Ascending aorta (tissue), 2 donors: ENCODE measurements at places on chromosomes 6 and 20.

DNA sequence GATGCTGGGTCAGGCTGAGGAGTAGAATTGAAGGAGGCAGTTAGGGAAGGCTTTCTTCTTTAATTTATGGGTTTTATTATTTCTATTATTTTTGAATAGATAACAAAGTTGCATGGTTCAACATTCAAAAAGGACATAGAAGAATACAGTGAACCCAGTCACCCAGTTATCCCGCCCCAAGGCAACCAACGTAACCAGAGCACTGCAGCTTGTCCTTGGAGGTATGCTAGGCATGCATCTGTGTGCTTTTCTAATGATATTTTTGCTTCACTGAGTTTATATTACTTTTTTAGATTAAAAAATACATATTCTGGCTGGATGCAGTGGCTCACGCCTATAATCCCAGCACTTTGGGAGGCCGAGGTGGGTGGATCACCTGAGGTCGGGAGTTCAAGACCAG is 47.4 kb upstream of the DSN1 start:
- no peak for DNase-seq

DNA sequence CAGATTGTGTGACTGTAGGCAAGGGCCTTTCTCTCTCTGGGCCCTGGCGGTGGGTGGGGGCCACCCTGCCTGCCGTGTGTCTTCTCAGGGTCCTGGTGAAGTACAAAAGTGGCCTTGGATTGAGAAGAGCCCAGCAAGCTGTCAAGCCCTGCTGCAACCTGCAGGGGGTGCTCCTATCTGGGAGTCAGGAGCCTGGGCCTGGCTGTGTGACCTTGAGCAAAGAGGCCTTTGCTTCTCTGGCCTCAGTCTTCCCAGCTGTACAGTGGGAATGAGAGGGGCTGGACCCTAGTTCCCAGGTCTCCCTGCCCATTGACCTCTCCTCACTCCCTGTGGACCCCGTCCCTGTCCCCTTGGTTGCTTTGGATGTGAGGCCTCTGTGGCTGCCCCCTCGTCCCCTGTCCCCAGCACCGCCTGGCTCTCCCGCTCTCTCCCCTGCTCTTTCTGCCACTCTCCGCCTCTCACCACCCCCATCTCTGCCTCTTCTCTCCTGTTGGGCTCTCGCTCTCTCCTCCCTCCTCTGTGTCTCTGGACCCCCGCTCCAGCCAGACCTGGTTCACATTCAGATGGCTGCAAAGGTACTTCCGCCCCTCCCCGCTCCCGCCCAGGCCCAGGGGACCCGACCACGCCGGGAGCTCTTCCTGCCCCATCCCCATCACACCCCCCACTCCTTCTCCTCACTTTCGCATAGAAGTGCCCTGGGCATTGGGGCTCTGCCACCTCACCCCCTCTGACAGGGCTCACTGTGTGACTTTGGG is 46.7 kb downstream of the SRC start:
- no peak for DNase-seq

DNA sequence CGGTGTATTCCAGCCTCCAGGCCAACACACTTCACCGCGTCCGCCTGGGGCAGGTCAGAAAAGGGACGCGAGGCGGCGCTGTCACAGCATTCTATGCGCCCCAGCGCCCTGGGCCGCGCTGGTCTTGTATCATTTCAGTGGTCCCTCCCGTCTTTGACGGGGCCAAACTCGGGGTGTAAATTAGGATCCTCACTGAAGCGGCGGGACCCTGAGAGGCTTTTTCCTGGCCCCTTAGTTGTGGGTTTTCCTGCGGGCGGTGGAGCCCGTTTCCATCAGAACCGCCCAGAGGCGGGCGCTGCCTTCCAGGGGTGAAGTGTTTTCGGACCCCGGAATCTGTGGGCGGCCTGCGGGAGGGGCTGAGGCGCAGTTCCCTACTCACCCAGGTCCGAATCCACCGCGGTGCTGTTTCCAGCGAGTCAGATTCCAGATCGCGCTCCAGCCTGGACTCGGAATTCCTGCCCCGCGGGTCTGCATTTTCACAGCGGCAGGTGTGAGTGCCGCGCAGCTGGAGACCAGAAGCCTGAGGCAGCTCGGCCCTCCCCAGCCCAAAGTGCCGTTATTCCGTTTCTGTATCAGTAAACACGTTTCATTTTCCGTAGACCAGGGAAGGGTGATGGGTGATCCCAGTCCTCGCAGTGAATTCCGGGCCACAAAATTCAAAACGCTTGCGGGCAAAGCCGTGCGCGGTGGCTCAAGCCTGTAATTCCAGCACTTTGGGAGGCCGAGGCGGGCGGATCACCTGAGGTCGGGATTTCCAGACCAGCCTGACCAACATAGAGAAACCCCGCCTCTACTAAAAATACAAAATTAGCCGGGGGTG is 3.9 kb upstream of the MICB start:
- DNase-seq, result no peak

DNA sequence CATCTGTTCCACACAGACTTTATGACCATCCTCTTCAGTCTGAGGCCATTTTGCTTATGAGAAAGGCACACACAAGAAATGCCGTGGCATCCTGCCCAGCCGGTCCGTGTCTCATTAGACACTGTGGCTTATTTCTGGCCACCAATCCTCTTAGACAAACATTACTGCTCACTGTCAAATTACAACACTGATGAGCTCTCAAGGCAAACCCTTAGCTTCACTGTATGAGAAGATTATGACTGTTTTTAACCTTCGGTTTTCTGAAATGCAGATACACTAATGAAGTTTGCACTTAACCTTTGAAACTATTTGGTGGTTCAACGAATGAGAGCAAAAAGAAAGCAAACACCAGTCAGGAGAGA is 50.5 kb upstream of the DST start:
- no peak for DNase-seq

DNA sequence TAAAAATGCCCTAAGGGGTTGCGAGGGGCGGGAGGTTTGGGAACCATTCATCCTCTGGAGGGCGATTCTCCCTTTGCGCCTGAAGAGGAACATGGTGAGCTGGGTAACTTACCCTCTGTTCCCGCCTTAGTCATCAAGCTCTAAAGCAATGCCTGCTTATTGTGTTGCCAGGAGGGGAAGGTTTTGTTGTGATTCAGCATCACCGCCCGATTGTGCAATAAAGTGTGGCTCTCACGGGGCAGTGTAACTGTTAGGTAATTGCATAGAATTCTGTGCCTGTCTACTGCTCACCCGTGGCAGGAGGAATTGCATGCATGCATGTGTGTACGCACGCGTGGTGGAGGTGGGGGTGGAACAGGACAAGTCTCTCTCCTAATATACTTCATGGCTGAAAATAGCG is 95.5 kb upstream of the AGPAT4 start:
- no peak for DNase-seq
